ENCODE measurements at places on chromosomes 13 and 19.

DNA sequence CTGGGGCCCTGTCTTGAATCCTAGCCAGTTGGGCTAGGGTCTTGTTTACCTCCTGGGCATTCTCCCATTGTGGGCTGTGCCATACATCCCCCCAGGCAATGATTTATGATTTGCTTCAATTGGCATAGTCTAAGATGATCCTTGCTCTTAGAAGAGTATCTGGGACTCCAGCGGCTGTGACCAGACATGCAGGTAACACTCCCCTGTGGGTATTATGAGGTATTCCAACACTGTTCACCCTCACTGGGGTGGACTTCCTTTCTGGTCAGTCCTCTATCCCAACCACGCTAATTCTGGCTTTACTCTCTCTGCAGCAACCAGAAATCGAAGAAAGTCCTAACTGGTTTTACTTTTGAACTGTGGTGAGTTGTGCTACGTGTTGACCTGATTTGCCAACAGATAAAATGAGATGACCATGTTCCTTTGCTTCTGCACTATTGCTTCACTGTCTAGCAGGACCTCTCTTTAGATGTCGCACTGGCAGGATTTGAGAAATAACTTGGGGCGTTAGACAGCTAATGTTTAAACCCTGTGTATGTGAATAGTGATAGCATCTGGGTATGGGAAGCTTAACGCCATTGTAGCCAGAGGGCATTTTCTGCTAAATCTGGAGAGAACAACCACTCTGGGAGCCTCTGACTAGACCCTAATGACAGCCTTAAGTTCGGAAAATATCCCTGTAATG, 6.7 kb upstream of the LRCH1 start:
- DNase-seq = no peak

- DNase-seq = no peak
Observed at GRCh38 chr19:40256512-40256911, 28.6 kb downstream of the AKT2 start.

DNA sequence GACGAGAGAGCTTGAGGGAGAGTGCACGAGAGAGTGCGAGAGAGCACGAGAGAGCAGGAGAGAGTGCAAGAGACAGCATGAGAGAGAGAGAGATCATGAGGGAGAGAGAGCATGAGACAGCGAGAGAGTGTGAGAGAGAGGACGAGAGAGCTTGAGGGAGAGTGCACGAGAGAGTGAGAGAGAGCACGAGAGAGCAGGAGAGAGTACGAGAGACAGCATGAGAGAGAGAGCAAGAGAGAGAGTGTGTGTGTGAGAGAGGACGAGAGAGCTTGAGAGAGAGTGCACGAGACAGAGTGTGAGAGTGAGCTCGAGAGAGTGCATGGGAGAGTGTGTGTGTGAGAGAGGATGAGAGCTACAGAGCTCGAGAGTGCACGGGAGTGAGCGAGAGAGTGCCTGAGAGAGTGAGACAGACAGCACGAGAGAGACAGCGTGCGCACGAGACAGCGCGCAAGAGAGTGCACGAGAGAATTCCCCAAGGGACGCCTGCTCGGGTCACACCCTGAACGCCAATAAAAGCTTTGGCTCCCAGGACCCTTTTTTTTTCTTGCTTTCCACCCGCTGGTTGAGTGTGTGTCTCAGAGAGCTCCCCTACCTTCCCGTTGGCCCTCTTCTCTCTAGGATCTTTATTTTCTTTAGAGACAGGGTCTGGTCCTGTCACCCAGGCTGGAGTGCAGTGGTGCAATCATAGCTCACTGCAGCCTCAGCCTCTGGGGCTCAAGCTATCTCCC, 3.7 kb downstream of the CD70 start:
- no peak for DNase-seq

GRCh38 chr13:52345631-52346251, 60.2 kb downstream of the THSD1 start:
- no peak for DNase-seq

- no peak for DNase-seq
Observed at GRCh38 chr13:31781064-31781463, 41.7 kb downstream of the RXFP2 start.

- DNase-seq = no peak
Observed at GRCh38 chr13:25865391-25865790, 186.4 kb downstream of the SHISA2 start.

DNA sequence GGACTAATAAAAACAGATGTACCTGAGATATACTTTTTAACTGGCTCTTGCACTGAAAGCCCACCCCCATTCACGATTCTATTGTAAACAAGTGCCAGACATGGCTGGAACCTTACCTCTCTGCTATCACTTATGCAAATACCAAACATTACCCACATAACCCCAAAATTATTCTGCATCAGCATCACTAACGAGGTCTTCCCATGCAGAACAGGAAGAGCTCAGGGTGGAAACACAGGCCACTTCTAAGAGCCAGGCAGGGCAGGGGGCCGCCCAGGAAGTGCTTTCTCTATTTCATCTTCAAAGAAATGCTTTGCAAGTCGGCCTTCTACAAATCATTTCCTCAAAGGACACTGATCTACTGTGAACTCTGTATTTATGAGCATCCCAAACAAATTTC, 7.3 kb downstream of the IRS2 start:
- no peak for DNase-seq

DNA sequence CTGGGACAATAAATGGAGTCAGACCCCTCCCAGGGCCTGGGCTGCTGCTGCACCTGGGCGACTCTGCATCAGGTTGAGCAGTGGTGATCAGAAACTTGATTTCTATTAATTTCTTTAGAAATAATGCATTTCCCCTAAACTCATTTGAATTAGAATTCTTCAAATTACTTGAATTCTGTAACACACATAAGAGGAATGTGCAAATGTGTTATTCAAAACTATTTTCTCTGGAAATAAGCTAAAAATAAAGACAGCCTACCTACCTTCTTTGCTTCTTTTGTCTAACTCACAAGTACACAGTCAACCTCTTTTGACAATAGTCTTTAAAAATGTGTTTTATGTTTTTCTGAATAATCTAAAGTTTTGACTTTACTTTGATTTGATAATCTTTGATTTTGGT, 433.0 kb downstream of the KLF12 start:
- DNase-seq = no peak

DNA sequence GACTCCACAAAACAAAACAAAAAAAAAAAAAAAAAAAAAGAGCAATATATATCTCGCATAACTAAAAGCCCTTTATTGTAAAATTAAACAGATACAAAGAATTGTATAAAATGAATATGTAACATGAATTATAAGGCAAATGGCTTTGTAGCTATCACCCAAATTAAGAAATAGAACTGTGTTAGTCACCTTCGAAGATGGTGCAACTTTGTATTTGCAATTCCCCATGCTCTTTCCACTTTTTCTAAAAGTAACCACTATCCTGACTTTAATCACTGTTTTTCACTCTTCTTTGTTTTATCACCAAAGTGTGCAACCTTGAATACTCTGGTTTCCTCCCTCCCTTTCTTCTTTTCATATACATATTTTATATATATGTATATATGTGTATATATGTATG, 57.1 kb upstream of the HTR2A start:
- DNase-seq = no peak

DNA sequence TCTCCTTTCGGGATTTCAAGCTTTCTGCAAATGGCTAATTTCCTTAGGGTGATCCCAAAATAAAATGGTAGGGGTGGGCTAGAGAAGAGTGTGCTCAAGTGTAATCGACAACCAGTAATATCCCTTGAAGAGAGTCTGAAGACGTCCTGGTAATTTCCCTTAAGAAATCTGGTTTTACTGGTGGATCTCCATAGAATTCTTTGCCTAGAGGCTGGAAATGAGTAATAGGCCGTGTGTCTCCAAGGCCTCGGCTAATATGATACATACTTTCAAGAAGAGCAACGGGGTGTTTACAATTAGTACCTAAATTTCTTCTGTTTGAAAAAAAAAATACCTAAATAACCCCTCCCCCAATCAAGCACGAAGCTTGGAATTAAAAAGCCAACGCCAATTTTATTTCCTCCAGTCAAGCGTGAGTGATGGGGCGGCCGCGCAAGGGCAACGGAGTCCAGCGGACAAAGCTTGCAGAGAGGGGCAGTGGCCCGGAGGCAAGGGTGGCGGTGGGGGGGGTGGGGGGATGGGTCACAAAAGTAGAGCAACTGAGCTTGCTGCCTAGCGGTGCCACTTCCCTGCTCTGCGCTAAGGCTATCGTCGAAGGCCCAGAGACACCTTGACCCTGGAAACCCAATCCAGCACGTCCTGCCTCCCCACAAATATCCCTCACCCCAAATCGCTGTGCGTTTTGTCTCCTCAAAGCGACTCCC, 7.8 kb downstream of the SOX21 start:
- DNase-seq = no peak

DNA sequence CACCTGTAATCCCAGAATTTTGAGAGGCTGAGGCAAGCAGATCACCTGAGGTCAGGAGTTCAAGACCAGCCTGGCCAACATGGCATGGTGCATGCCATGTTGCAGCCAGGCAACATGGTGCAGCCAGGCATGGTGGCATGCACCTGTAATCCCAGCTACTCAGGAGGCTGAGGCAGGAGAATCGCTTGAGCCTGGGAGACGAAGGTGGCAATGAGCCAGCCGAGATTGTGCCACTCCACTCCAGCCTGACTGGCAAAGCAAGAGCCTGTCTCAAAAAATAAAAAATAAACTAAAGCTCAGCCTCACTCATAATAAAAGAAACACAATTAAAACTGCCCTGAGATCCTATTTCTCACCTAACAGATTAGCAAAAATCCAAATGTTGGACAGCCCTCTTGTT, 49.7 kb upstream of the MAP3K10 start:
- DNase-seq = no peak

GRCh38 chr13:48476215-48476614, 56.7 kb downstream of the RCBTB2 start:
- DNase-seq = no peak

GRCh38 chr13:107376341-107377125, 808.6 kb upstream of the ARGLU1 start:
- no peak for DNase-seq

DNA sequence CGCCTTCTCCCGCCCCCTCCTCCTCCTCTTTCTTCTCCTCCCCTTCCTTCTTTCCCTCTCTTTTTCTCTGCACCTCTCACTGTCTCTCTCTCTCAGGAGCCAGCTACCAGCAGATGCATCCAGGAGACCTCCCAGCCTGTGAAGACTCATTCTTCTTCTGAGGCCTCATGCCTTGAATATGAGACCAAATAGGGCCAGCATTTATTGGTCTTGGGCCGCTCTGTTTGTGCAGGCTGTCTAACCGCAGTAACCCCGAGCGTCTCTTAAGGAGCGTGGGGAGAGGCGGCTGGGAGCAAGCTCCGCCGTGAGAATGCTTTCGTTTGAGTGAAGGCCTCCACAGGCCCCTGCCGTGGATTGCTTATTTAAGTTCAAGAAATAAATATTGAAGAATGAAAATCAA, 167.0 kb downstream of the NUFIP1 start:
- no peak for DNase-seq
